CD4-positive, alpha-beta T cell treated with Interleukin-2 at 100 ng/mL for 4 hours (primary cell): ENCODE measurements at places on chromosomes 2 and 18.

DNA sequence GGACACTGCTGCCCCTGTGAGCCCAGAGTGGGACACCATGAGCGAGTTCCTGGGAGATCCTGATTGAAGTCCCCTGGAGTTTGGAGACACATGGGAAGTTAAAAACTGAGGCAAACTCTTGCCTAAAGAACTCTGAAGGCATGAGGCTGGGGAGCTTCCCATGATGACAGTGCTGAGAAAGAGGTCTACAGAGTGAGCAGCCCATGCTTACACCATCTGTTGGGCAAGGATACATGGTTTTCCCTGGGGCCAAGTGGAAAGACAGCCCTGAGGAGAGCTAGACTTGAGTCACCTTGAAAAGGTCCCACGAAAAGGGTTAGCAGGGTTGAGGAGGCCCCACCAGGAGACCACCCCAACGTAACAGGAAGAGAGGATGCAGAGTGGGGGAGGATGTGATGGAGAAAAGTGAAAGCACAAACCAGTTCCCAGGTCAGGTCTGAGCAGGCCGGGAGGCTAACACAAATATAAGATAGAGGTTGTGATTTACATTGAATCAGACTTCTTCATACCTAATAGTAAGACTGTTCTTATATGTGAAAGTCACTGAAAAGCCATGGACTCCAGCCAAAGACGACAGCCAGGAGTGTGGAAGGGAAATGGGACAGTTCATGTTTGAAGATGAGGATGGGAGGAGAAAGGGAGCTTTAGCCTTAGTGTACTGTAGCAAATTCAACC is 13.5 kb upstream of the FEZ2 start:
- no peak for DNase-seq

GRCh38 chr2:86223140-86223926 is 24.1 kb downstream of the MRPL35 start:
- DNase-seq: no peak

GRCh38 chr2:190696792-190697398 is 48.0 kb downstream of the NAB1 start:
- DNase-seq: no peak

DNA sequence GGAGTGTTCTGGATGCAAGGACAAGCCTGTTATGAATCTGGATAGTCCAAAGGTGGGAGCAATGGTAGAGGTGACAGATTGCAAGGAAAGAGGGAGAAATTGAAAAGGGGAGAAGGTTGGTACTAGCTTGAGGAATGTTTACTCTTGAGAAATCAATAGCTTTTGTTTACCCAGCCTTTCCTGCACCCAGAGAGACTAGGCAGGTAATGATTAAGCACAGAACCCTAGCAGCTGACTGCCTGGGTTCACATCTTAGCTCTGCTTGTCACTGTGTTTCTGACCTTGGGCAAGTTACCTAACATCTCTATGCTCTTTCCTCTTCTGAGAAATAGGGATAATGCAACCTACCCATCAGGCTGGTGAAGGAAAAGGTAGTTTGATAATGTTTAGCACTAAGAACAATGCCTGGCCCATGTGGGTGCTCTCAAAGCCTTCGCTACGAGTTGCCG is 178.6 kb downstream of the MGAT5 start:
- DNase-seq: no peak

DNA sequence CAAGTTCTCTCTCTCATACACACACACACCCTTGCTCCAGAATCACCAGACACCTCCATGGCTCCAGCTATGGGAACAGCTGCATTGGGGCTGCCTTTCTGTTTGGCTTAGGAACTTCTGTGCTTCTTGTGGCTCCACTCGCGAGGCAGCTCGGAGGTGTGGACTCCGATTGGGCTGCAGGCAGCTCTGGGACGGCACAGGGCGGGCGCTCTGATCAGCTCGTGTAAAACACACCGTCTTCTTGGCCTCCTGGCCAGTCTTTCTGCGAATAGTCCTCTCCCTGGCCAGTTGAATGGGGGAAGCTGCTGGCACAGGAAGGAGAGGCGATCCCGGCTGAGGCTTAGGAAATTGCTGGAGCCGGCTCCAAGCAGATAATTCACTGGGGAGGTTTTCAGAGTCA is 22.4 kb downstream of the FOSL2 start:
- DNase-seq: no peak

- DNase-seq: peak; percentile 55
Measured at GRCh38 chr2:118309946-118310680, 221.8 kb downstream of the INSIG2 start.

GRCh38 chr18:23204589-23205235 is 69.4 kb downstream of the CABLES1 start:
- DNase-seq: no peak

DNA sequence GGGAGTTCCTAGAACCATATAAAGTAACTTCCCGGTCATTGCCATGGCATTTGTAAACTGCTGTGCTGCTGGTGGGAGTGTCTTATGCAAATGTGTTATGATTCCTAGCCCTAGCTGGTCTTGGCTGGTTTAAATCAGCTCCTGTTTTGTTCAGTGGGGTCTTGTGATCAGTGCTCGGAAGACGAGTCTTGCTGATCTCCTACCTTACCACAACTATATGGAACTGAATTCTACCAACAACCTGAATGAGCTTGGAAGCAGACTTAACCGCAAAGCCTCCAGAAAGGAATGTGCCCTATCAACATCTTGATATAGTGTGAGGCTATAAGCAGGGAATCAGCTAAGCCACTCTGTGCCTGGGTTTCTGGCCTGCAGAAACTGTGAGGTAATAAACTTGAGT is 33.5 kb downstream of the POLE4 start:
- no peak for DNase-seq

- DNase-seq: no peak
Measured at GRCh38 chr18:36360256-36360909, 62.9 kb downstream of the FHOD3 start.

DNA sequence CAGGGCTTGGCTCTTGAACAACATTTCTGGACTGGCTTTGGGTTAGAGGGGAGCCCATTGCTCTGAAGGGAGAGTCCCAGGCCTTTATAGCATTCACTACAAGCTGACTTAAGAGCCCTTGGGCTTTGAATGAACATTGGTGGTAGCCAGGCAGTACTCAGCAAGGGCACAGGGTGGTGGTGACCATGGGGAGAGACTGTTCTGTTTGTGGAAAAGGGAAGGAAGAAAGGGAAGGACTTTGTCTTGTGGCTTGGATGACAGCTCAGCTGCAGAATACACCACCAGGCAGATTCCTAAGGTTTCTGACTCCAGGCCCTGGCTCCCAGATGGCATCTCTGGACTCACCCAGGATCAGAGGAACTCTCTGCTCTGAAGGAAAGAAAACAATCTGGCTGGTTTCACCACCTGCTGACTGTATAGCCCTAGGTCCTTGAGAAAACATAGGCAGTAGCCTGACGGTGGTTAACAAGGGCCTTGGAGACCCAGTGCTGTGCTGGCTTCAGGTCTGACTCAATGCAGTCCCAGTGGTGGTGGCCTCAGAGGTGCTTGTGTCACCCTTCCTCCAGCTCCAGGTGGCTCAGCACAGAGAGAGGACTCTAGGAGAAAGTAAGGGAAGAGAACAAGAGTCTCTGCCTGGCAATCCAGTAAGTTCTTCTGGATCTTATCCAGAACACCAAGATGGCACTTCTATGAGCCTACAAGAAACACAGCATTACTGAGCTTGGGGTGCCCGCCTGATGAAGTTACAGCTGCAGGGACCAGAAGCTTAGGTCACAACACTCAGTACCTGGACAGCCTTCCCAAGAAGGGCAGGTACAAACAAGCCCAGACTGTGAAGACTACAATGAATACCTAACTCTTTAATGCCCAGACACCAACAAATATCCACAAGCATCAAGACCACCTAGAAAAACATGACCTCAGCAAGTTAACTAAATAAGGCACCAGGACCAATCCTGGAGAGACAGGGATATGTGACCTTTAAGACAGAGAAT is 16.4 kb upstream of the ABCB11 start:
- DNase-seq: no peak

GRCh38 chr18:26082475-26082874 is 7.9 kb downstream of the SS18 start:
- no peak for DNase-seq

- DNase-seq: peak; percentile 43
Measured at GRCh38 chr2:207164006-207164831, 1.5 kb downstream of the KLF7 start.

DNA sequence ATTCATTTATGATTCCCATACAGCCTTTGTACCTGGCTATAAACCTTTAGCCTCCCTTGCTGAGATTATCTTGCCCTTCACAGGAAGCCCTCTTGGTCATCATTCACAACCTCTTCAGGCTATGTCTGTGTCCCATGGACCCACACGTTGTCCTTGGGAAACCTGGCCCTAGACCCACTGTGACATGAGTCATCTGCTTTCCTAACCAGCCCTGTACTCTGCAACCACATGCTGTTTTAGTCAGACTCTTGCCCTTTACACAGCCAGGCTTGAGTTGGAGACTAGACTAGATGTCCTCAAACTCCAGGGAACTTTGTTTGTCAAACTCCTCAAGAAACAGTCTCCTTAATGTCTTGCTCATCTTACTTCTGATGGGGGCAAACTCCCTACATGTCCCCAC is 229.3 kb upstream of the ZSWIM2 start:
- no peak for DNase-seq

DNA sequence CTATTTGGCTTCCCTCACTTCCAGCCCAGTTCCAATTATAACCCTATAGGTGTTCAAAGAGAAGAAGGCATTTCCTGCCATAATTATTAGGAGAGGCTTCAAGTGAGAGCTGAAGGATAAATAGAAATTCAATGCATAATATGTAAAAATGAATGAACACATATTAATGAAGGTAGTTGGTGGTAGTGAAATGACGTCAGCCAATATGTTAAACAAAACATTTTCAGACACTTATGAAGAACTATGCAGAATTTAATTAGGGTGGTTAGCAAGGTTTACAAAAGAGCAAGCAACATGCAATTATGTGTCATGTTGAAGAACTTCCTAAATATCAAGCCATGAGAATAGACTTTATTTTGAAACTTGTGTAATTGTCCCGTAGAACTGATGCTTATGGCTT is 858.8 kb upstream of the DDX18 start:
- no peak for DNase-seq

GRCh38 chr2:18077704-18078103 is 199.2 kb downstream of the KCNS3 start:
- DNase-seq: no peak

DNA sequence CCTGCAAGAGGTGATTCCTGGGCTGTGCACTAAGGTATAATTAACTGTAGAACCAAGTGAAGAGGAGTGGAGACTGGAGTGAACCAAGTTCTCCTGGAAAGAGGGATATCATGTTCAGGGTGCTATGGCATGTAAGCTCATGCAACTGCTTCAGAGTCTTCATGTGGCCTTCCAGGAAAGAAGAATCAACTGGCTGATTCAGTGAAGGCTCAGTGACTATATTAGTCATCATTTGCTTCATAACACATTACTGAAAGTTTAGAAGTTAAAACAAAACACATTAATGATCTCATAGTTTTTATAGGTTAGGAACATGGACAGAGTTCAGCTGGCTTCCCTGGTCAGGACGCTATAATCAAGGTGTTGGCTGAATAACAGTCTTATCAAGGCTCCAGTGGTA is 1200.8 kb upstream of the GYPC start:
- no peak for DNase-seq

- no peak for DNase-seq
Measured at GRCh38 chr18:32450874-32451273, 19.8 kb downstream of the GAREM1 start.

- DNase-seq: no peak
Measured at GRCh38 chr2:99727199-99727598, 237.4 kb upstream of the REV1 start.

DNA sequence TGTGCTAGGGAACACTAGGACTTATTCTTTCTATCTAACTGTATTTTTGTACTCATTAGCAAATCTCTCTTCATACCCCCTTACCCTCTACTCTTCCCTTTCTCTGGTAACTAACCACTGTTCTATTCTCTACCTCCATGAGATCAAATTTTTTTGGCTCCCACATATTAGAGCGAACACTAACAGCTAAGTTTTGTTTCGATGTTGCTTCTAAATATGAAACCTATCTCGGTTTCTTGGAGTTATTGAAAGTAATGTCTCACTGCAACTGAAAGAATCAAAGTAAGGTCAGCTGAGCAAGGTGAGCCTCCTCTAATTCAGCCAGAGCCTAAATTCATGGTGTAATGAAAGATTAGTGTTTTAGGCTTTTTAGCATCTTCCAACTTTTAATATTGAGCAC is 957.6 kb downstream of the CPS1 start:
- no peak for DNase-seq

GRCh38 chr2:219531639-219532377 is 11.8 kb downstream of the CHPF start:
- DNase-seq: no peak

DNA sequence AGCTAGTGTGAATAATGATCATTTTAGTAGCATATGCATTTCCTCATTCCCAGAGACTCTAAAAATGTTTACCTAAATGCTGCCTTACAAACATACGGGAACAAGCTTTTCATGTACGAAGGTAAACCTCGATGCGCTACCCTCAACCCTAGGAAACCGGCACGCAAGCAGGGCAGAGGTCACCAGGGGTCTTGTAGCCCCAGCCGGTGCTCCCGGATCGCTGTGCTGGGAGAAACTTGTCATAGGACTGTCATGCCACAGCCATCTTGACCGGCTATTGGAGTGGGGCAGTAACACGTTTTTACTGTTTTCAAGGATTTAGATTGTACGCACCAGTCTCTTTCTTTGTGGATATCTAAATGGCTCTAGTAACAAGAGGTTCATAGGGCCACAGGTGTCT is 34.8 kb upstream of the NFATC1 start:
- no peak for DNase-seq

DNA sequence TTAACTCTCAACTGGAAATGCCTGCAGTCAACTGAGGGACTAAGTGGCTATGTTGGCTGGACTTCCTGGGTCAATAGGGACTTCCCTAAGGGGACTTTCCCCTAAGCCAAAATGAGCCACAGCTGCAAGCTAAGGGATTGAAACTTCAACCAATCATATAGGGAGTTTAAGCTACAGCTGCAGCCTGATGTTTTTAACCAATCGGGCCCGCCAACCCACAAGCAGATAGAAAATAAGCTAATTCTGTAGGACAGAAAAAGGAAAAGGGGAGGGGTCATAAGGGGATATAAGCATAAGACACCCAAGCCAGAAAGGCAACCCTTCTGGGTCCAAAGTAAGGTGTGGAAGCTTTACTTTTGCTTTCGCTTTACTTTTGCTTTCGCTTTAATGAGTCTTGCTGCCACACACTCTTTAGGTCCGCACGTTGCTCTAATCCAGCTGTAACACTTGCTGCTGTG is 927.5 kb downstream of the ERBB4 start:
- peak; percentile 13 for DNase-seq
